ENCODE measurements at places on chromosomes 3 and 15.

DNA sequence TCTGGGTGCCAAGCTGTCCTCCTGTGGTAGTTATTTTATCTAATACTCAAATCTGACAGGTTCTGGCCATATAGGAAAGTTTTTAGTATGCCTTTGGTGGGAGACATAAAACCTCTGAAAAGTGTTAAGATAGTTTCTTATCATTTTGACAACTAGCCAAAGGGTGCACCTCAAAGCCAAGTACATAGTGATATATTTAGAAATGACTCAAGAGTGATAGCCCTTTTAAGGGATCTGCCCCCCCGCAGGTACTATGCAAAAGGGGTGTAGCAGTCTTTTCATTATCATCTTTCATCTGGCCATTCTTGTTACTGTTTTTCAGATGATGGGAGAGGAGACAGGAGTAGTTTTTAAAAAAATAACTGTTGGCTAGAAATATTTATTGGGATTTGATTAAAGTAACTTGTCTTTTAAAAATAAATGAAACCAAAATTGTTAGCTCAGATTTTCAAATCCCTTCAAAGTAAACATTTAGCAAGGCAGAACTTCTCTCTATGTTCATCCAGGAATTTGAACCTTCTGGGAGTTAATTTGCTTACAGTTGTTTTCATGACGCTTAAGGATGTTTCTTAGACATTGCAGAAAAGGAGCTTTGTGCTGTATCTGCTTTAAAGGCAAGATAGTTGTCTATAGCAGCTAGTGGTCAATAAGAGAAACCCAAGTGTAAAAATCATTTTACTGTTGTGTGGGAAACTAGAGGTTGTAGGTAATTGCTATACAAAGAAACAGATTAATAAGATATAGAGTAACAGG is 5.1 kb downstream of the PHLDB2 start:
- DNase-seq = no peak

DNA sequence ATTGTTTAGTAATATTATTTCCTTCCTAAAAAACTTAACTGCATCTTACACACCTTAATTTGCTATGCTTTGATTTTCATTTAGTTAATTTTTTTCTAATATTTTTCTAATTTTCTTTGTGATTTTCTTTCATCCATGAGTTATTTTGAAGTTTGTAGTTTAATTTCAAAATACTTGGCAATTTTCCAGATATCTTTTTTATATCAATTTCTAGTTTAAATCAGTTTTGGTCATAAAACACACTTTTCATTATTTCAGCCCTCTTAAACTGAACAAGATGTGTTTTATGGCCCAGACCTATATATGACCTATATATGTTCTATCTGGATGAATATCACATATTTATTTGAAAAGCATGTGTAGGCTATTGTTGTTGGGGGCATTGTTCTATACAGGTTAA is 759.9 kb upstream of the SGO1 start:
- no peak for DNase-seq

- no peak for DNase-seq
These were observed 456 bp upstream of the TMEM62 start for GRCh38 chr15:43132830-43133429.

DNA sequence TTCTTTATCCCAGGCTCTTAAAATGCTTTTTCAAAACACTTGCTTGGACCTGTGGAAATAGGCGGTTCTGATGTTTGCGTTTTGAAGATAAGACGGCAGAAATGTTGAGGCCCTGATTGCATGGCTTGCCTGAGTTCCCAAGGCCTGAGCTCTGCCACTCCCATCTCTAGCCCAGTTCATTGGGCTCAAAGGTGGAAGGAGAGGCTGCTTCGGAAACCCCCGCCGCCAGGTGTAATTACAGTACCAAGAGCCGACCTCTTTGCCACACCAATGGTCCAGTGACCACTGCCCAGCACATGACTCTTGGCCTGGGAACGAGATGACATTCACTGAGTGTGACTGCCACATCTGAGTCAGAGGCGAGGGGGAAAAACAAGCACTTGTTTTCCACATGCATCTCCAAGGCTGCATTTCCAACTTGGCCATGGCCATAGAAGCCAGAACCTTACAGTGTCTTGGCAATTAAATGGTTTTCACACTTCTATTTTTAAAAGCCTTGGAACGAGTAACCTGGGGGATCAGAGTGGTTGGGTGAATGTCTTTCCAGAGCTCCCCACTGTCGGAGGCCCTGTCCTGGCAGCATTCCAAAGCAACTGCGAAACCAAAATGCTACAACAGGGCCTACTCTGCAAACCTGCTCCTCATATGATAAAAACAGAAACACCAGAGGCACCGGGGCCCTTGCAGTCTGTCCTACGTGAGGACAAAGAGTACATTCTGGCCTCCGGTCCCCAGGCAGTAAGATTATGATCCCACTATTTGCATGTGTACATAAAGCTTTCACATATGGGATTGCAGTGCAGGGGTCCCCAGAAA is 63.8 kb upstream of the CGNL1 start:
- no peak for DNase-seq

DNA sequence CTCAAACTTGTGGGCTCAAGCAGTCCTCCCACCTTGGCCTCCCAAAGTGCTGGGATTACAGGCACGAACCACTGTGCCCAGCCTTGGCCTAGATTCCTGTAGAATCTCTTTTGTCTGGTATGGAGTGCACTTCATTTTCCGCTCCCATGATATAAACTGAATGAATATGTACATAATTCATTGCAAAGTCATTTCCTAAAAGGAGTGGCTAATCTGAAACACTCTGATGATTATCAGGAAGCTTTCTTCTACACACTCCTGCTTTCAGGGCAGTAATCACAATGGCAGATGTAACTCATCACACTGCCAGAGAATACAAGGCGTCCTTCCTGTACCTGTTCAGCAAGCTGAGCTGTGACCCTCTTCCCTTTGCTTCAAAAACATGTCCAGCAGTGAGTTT is 28.6 kb downstream of the RLBP1 start:
- no peak for DNase-seq

DNA sequence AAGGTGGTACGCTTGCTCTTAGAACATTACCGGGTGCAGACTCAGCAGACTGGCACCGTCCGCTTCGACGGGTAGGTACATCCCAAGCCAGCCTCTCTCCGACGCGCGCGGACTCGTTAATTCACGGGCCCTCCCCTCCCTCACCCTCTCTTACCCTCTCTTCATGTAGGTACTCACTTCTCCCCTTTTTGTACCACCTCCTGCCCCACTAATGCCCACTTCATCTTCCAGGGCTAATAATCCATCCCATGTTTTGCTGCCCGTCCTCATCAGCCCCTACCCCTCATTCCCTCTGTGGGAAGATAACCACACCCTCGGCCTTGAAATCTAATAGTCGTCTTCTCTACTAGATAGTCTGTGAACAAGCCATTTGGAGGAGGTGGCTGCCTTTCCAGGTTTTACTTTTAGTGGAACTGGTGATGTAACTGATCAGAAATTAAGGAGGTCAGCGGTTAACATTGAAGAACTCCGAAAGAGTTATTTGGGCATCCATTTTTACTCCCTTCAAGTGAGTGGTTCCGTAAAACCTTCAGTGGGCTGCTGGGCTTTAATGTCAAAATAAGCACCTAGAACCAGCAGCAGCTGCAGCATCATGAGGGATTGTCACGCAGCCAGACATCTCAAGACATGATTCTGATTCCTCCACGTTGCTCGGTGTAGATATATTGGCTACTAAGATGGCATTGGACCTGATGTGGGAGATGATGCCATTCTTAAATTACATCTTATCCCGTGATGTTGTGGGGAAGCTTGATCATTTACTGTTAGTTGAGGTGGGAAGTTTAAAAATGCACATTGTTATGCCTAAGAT is 1.3 kb downstream of the FEM1B start:
- no peak for DNase-seq

DNA sequence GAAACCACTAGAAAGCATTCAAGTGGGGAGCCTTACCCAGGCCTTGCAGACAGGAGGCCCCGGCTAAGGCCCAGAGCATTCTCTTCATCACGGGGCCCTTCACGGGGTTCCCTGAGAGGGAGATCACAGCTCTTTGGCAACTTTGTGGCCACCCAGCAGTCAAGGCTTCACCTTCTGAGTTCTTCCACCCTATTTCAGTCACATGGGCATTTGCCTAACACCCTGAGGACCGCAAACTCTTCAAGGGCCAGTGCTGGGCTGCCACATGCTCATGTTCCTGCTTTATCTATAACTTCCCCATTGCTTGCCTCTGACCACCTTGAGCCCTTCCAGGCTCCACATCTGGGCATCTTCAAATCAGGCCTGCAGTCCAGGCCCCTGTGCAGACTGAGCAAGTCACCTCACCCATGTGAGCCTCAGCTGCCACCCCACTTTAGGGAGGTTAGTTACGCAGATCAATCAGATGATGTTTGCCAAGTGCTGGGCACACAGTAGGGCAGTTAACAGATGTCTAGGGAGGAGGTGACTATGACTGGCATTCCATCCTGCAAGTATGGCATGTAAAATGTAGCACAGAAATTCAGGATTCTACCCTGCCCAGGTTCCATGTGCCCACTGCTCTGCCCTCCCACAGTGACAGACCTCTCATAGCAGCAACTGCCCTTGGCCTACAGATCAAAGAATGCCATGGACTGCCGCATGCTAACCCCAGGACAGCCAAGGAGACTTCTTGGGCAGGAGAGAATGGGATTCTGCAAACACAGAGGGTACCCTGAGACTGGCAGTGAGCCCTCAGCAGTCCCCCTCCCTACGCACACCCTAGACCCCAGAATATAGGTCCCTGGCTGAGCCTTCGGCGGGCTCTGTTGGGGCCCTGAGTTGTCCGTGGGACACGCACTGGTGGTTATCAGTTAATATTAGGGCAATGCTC is 37.6 kb upstream of the ZNF710 start:
- no peak for DNase-seq

GRCh38 chr3:22536541-22536940 is 666.6 kb upstream of the UBE2E2 start:
- DNase-seq = no peak

GRCh38 chr3:159805411-159805772 is 183.2 kb upstream of the IL12A start:
- no peak for DNase-seq

DNA sequence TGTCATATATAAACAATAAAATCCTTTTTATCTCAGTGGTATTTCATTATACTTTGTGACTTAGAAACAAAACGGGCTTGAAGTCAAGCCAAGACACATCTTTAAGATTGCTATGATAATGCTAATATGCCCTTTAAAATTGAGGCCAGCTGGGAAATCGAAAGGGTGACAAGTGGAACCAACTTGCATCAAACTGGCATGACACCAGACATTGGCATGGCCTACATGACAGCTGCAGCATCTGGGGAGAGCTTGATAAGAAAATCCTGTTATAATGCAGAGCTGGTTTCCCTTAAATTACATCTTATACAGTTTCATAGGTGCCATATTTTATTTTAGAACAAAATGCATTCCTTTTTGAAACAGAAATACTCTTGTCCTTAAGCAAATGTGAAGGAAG is 325.2 kb downstream of the ZBBX start:
- no peak for DNase-seq

- DNase-seq = no peak
These were observed 732.4 kb upstream of the GBE1 start for GRCh38 chr3:82493858-82494257.

GRCh38 chr3:63864008-63864964 is 619 bp downstream of the ATXN7 start:
- no peak for DNase-seq

DNA sequence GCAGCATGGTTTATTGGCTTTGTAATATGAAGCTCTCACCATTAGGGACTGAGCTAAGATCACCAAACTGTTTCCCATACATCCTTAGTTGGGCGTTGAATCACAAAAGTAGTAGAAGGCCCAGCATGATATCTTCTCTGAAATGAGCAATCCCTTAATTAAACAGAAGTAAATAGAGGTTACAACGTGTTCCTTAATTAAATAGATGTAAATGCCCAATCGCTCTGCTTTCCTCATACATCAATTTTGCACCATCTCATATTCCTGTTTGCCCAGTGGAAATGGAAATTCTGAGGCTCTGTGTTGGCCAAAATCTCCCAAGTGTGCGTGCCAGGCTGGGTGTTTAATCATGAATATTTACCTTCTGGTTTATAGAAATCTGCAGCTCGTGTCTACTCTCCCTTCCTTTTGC is 107.4 kb upstream of the FOXB1 start:
- DNase-seq = no peak

GRCh38 chr3:154743418-154743817 is 313.4 kb upstream of the GPR149 start:
- no peak for DNase-seq

GRCh38 chr3:177917234-177917861 is 618.9 kb upstream of the KCNMB2 start:
- DNase-seq = no peak

DNA sequence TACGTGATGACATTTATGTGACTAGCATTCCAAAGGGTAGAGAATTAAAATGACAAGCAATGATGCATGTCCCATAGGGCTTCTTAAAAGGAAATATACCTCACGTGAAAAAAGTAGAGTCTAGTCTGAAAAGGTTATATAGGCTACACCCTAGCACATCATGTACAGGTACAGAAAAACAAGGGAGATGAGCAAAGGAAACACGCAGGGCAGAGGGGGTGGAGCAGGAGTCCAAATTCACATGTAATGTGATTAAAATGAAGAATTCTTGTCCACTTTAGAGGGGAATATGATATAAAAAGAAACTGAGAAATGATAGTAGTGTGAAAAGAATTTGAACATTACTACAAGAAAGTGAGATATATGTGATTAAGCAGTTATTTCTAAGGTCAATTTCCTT is 59.4 kb downstream of the HACD2 start:
- no peak for DNase-seq

GRCh38 chr3:155492841-155493240 is 199.4 kb upstream of the STRIT1 start:
- no peak for DNase-seq

GRCh38 chr3:126945171-126945721 is 37.7 kb upstream of the PLXNA1 start:
- DNase-seq = no peak

DNA sequence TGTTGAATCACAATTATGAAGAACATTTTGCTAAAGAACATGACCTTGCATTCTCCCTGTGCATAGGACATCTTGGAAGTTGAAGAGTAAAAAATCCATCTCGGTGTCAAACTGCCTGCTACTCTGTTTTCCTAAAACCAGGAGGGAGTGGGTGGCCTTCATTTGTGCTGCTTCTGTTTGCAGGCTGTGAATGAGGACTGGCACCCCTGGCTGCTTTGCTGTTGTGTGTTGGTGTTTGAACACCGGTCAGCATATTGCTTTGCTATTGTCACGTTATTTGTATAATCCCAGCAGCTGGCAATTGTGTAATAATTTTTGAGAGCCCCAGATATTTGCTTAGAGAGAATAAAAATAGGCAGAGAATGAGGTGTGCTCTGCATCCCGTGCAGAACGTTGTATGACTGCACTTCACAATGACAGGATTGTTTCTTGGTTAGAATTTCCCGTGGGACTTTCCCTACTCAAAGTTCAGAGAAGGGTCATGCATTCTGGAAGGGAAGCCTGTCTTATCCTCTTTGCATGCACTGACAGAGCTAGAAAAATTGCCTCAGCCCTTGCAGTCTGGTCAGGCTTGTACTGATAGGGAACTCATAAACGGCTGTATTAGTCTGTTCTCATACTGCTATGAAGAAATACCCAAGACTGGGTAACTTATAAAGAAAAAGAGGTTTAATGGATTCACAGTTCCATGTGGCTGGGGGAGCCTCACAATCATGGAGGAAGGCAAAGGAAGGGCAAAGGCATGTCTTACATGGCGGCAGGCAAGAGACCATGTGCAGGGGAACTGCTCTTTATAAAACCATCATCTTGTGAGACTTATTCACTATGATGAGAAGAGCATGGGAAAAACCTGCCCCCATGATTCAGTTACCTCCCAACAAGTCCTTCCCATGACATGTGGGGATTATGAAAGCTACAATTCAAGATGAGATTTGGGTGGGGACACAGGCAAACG is 16.3 kb downstream of the SV2B start:
- DNase-seq = no peak
